ENCODE measurements at places on chromosomes 13 and 19. TPM values are rescaled to one million over a fixed set of nuclear protein-coding genes. Genes with fewer than 3 reads are reported as not detected.

- no peak for DNase-seq
Observed at GRCh38 chr19:53991224-53992113, at the start of gene CACNG6. CACNG6 (plus strand) TSS chr19:53991637; CDS start chr19:53992878, 1,241 bp downstream.

DNA sequence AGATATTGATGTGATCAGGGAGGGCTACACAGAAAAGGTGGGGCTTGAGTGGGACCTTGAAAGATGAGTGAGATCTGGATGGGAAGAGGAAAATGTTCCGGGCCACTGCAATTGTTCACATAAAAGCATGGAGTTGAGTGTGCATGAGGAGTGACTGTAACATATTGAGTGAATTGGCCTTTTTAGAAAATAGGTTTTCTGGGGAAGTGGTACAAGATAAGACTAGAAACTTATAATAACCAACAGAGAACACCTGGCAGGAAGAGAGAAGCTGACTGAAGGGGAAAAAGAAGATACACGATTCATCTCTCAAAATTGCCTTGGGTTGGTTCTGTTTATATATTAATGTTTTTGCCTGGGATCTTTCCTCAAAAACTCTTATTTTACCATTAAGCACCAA lies 32.2 kb downstream of the SLC10A2 start:
- DNase-seq, result no peak

Gene CLEC11A
- polyA plus RNA-seq, result 6.4 TPM

DNA sequence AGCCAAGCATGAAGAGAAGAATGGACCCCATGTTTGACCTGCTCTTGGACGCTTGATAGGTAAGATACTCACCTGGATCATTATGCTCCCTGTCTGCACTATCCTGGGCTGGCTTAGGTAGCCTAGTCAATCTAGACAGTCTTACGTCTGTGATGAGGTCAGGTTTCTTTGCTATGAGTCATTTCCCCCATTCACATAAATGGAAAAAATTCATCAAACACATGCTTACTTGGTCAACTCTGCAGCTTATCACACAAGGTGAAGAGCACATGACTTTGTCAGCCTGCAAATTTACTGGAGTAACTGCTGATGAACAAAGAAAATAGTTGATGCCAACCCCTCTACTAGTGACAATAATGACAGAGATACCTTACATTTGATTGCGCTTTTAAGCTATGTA lies 170.0 kb downstream of the NUFIP1 start:
- DNase-seq, result no peak

DNA sequence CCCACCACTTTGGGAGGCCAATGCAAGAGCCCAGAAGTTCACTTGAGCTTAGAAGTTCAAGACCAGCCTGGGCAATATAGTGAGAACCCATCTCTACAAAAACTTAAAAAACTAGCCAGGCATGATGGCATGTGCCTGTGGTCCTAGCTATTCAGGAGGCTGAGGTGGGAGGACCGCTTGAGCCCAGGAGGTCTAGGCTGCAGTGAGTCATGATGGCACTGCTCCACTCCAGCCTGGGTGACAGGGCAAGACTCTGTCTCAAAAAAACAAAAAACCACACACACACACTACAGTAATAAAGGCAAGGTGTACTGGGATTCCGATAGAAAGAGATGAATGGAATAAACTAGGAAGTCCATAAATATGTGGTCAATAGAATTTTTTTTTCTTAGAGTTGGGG lies 35.6 kb downstream of the CYP2F1 start:
- no peak for DNase-seq

Gene KLC3
- polyA plus RNA-seq, result 0.18 TPM

Gene PRR19
- polyA plus RNA-seq, result 0.48 TPM

Gene PSG2
- polyA plus RNA-seq, result not detected

DNA sequence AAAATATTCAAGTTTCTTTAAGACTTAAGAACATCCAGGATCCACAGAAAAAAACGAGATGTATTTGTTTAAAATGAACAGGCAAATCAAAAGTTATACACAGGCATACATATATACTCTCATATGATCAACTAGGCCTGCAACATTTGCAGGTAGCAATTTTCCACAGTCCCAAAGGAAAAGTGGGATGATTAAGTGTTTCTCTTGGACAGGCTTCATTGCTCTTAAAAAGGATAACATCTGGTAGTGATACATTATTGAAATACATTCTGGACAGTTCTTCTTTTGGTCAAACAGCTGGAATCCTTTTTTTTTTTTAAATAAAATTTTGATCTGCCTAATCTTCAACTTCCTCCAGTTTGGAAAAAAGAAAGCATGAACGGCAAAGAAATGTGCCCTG lies 114.8 kb upstream of the TDRD3 start:
- no peak for DNase-seq

GRCh38 chr19:39409208-39410016 lies 2.8 kb downstream of the ZFP36 start:
- DNase-seq, result peak; percentile 75

Gene EPN1
- 20.4 TPM for polyA plus RNA-seq

DNA sequence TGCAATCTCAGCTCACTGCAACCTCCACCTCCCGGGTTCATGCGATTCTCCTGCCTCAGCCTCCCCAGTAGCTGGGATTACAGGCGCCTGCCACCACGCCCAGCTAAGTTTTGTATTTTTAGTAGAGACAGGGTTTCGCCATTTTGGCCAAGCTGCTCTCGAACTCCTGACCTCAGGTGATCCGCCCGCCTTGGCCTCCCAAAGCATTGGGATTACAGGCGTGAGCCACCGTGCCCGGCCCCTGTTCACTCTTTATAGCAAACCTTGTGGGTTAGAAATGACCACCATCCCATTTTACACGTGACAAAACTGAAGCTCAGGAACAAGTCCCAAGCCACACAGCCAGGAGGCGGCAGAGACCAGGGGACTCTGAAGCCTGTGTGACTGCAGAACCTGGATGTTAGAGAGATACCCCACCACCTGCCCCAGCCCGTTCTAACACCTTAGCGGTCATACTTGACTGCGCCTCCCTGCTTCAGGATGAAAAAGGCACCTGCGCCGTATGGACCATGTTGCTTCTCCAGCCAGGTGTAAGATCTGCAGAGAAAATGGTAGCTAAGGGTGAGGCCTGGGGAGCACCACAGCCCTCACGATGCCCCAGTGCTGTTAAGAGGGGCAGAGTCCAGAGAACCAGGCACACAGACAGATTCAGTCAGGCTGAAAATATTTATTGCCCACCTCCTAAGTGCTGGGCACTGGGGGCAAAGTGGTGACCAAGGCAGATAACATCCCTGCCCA lies 3.6 kb downstream of the DMAC2 start:
- DNase-seq, result no peak

- no peak for DNase-seq
Observed at GRCh38 chr13:106028911-106029310, 506.6 kb downstream of the EFNB2 start.

GRCh38 chr19:46953955-46954501 lies 65.6 kb upstream of the NPAS1 start:
- DNase-seq, result no peak

GRCh38 chr13:44045180-44045562 lies 165.5 kb downstream of the LACC1 start:
- DNase-seq, result no peak

DNA sequence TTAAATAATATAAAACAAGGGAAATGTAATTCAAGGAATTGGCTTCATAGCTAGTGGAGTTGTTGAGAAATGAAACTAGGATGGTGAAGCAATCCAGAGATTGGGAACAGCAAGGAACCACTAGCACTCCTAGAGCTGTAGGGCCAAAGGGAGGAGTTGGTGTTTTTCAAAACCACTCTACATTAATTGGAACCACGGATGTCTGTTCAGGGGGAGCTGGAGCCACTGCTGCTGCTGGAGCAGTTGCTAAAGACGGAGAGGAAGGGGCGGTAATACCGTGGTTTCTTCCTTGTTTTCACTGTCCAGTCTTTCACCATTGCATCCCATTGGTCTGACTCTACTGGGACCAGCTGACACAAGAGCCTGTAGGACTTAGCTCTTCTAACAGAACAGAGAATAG lies 8.5 kb downstream of the DNAJC15 start:
- no peak for DNase-seq

GRCh38 chr13:40158218-40158617 lies 502.8 kb downstream of the COG6 start:
- no peak for DNase-seq

DNA sequence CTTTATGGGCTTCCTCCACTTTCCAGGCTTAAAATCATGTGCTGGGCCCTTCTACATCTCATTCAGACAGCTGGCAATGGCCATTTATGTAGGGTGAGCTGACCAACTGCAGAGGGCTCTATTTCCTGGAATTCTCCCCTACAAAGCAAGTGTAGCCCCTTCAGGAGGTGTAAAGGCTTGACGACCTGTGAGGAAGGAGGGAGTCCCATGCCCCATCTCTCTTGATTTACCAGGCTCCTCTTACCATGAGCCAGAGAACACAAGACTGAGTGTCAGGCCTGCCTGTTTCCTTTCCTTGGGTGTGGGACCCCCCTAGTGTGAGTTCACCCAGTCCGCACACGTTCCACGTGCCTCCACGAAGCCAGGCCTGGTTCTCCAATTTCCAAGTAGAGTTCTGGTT lies 16.6 kb downstream of the ZNF536 start:
- no peak for DNase-seq

Gene NTF4
- not detected for polyA plus RNA-seq

- DNase-seq, result no peak
Observed at GRCh38 chr13:63025741-63026140, 1610.1 kb upstream of the PCDH20 start.

DNA sequence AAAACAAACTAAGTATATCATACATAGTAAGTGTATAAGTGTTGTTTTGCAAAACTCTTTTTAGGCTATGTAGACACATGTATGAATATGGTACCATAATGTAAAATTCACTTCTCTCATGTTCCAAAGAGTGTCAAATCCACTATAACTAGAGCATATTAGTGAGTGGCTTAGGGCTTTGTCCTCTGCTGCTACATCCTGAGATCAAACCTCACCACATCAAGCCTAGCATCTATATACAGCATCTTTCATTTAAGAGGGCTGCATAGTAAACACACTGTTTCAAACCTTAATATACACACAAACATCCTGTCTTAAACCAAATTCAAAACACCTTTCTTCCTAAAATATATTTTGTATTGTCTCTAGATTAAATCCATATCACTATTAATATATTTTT lies 38.7 kb downstream of the ELF1 start:
- peak; percentile 64 for DNase-seq

Gene C19orf85
- polyA plus RNA-seq, result not detected

- no peak for DNase-seq
Observed at GRCh38 chr19:30447553-30447870, 75.3 kb downstream of the ZNF536 start.

Gene ZNF497
- 2.9 TPM for polyA plus RNA-seq

DNA sequence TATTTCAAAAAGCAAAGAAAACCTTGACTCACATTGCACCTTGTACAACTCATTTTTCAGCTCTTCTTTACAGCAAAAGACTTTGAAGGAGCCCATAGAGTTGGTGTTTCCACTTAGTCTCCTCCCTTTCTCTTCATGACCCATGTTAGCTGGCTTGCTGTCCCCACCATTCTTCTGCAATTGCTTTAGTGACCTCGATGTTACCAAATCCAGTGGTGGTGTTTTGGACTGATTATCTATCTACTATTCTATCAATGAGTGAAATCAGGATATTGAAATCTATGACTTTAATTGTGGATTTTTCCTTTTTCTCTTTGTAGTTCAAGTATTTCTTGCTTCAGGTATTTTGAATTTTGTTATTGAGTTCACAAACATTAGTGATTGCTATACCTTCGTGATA lies 197.3 kb downstream of the GPC5 start:
- DNase-seq, result no peak

Gene PRKACA
- 2.2 TPM for polyA plus RNA-seq

Gene SH2D3A
- polyA plus RNA-seq, result 35.2 TPM

- DNase-seq, result no peak
Observed at GRCh38 chr13:32022311-32022710, 9.3 kb upstream of the FRY start.

GRCh38 chr13:109595471-109595870 lies 190.9 kb downstream of the IRS2 start:
- DNase-seq, result no peak

Gene TMPRSS9
- polyA plus RNA-seq, result not detected

DNA sequence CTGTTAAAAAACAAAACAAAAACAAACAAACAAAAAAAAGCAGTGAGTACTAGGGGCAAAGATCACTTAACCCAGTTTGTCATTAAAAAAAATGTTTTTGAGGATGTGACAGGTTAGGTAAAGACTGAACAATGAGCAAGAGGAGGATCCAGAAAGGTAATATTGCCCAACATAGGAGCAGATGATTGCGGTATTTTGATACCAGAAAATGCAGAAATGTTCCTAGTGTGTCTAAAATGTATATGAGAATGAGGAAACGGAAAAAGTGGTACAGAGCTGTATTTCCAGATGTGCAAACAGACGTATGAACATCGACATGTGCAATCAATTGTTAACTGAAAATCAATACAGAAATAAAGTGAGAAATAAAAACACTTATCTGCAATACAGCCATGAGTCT lies 4.9 kb upstream of the LILRA4 start:
- DNase-seq, result no peak

DNA sequence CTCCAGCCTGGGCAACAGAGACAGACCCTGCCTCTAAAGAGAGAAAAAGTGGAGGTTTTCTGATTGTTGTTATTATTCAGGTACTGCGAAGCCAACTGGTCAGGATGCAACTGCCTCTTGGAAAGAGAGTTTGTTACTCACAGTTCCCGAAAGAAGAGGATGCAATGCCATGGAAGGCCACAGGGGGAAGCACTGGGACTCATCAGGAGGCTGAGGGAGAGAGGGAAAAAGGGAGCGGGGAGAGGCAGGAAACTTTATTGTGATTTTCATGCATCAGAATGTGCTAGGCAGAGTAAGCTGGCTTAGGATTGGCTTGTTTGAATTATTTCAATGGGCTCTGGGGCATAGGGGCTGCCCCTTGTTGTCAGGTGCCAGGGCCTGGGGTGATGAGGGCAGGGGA lies 27.6 kb downstream of the MYO9B start:
- no peak for DNase-seq
